ENCODE measurements at places on chromosomes 2 and 18. TPM values are rescaled to one million over a fixed set of nuclear protein-coding genes. Genes with fewer than 3 reads are reported as not detected.

RAB31 gene
- total RNA-seq = not detected

AGFG1 gene
- 56.4 TPM for total RNA-seq

GALR1 gene
- total RNA-seq = not detected

PRADC1 gene
- 13.7 TPM for total RNA-seq

UCN gene
- 1.1 TPM for total RNA-seq

NT5C1B gene
- not detected for total RNA-seq

TMEFF2 gene
- not detected for total RNA-seq

DNA sequence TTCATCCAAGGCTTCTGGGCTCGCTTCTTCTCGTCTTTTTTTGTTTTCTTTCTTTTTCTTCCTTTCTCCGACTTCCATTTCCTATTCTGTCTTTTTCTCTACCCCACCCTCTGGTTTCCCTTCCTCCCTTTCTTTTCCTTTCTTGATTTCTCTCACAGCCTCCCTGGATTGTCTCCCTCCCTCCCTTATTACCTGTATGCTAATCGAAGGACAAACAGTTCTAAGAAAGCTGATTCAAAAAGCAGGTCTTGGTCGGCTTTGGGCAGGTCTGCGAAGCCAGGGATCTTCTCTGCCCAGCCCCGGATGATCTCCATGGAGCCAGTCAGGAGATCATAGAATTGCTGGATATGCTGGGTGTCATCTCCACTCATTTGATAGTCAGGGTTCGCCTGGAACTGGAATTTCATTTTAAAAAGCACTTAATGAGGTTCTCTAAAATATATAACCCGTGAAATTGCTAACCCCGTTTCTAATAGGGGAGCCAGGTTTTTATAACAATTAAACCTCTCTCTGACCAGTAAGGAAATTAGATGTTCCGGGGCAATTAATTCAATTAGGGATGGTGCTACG lies 5.9 kb downstream of the NR4A2 start:
- no peak overlapping the region for H3K27ac ChIP-seq
- DNase-seq = no peak
- H3K4me3 ChIP-seq = no peak overlapping the region
- H3K4me1 ChIP-seq = peaks cover 26% of the 10 kb centered on the region
- H3K36me3 ChIP-seq = peaks cover 14% of the 10 kb centered on the region

GRCh38 chr2:234382131-234382530 lies 114.8 kb downstream of the ARL4C start:
- H3K4me1 ChIP-seq = no peaks in the 10 kb centered on the region
- no peak for DNase-seq
- H3K27ac ChIP-seq = no peak overlapping the region
- no peak overlapping the region for H3K4me3 ChIP-seq
- no peaks in the 10 kb centered on the region for H3K27me3 ChIP-seq

GRCh38 chr2:170639635-170640034 lies 75.5 kb upstream of the SP5 start:
- H3K36me3 ChIP-seq = no peaks in the 10 kb centered on the region
- H3K4me1 ChIP-seq = no peaks in the 10 kb centered on the region
- no peak overlapping the region for H3K27ac ChIP-seq
- H3K27me3 ChIP-seq = peaks cover 4% of the 10 kb centered on the region
- DNase-seq = no peak

- H3K4me1 ChIP-seq = peaks cover 81% of the 10 kb centered on the region
- H3K4me3 ChIP-seq = peak overlapping the region; percentile 64
- H3K27me3 ChIP-seq = no peaks in the 10 kb centered on the region
- DNase-seq = peak; percentile 63
- peak overlapping the region; percentile 99 for H3K27ac ChIP-seq
Measured at GRCh38 chr2:106147665-106148064, 46.4 kb downstream of the UXS1 start.

DNA sequence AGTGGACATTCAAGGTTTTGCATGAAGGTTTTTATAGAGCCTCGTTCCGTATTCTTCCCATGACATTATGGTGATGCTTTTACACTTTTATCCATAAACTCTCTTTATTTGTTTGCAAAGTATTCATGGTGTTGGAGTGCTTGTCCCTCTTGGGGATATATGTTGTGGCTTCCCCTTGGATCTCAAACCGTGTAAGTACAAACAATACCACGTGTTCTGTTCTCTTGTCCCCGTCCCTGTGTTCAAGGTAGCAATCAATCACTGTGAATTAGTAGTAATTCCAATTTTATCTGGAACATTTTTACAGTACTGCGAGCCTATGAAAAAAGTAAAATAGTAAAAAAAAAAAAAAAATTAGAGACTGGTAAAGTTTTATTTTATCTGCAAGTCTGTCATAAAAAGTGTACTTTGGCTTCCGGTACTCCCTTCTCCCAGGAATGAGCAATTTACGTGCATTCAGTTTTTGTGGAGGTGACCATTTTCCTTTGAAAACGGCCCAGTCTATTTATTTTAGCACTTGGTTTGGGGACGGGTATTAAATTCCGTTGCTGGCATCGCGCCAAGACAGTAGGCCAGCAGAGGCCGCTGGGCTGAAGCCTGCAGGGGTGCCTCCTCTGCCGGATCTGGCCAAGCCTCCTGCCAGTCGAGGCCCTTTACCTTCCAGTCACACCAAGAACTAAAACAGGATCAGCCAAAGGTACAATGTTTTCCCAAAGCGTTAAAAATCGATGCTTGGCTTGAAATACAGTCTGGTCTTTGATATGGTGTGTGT lies 175.7 kb downstream of the SOCS6 start:
- peaks cover 8% of the 10 kb centered on the region for H3K4me1 ChIP-seq
- H3K4me3 ChIP-seq = peak overlapping the region; percentile 23
- no peak for DNase-seq
- H3K27me3 ChIP-seq = peaks cover 35% of the 10 kb centered on the region

GRCh38 chr2:182980115-182980514 lies 58.1 kb downstream of the NCKAP1 start:
- DNase-seq = no peak
- H3K4me3 ChIP-seq = no peak overlapping the region
- H3K27ac ChIP-seq = no peak overlapping the region
- peaks cover 3% of the 10 kb centered on the region for H3K4me1 ChIP-seq
- H3K27me3 ChIP-seq = no peaks in the 10 kb centered on the region
- no peaks in the 10 kb centered on the region for H3K36me3 ChIP-seq

GRCh38 chr2:166516712-166517303 lies 22.8 kb upstream of the SCN7A start:
- no peaks in the 10 kb centered on the region for H3K27me3 ChIP-seq
- no peak for DNase-seq
- no peak overlapping the region for H3K27ac ChIP-seq
- H3K36me3 ChIP-seq = no peaks in the 10 kb centered on the region

DNA sequence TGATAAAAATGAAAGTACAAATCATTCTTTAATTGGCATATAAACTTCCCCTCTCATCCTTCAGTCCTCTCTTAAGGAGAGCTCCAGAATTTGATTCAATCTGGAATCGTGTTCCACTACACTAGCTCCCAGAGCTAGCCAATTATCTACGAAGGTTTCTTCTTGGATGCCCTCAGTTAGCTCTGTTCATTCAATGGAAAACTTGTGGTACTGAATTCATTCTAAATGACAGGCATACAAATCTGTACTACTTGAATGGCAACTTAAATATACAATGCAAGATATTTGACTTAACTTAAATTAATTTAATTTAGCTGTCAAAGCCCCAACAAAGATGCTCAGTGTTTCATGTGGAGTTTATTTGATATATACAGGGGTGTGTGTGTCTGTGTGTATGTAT lies 1474.2 kb upstream of the CELF4 start:
- H3K27me3 ChIP-seq = no peaks in the 10 kb centered on the region
- no peak for DNase-seq
- no peaks in the 10 kb centered on the region for H3K4me1 ChIP-seq
- no peaks in the 10 kb centered on the region for H3K36me3 ChIP-seq
- H3K27ac ChIP-seq = no peak overlapping the region
- H3K4me3 ChIP-seq = no peak overlapping the region

- H3K27ac ChIP-seq = no peak overlapping the region
- no peak for DNase-seq
- H3K4me3 ChIP-seq = no peak overlapping the region
- peaks cover 12% of the 10 kb centered on the region for H3K27me3 ChIP-seq
- no peaks in the 10 kb centered on the region for H3K36me3 ChIP-seq
- H3K4me1 ChIP-seq = no peaks in the 10 kb centered on the region
Measured at GRCh38 chr18:3367491-3368091, 82.4 kb upstream of the TGIF1 start.

DNA sequence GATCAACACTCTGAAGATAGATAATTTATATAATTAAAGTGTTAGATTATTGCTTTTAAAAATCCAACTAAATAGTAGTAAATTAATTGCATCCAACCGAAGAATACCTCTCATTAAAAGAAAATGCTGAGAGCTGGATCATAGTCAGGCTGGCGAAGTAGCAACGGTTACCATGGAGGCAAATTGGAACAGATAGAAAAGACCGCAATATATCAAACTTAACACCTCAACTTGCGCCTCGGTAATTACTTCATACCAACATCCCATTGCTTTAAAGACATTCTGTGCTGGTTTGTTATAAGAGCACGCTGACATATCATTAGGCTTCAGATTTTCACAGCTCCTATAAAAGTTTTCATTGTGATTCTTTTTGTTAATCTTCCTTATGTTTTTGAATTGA lies 183.8 kb upstream of the ZC3H15 start:
- H3K36me3 ChIP-seq = no peaks in the 10 kb centered on the region
- no peak for DNase-seq
- no peaks in the 10 kb centered on the region for H3K27me3 ChIP-seq

All from activated CD8-positive, alpha-beta memory T cell treated with anti-CD3 and anti-CD28 coated beads, Interleukin-2, amount 10 ng/mL, durations not matched to agents 7 days and 5 days (primary cell).